Thyroid gland (tissue), 4 donors: ENCODE measurements at places on chromosomes 12 and 14. TPM values are rescaled to one million over a fixed set of nuclear protein-coding genes. Genes with fewer than 3 reads are reported as not detected.

- DNase-seq, result no peak
- H3K4me1 ChIP-seq, result no peaks in the 10 kb centered on the region
- no peaks in the 10 kb centered on the region for H3K27me3 ChIP-seq
Observed at GRCh38 chr14:59131938-59132795, 56.3 kb upstream of the DAAM1 start.

DNA sequence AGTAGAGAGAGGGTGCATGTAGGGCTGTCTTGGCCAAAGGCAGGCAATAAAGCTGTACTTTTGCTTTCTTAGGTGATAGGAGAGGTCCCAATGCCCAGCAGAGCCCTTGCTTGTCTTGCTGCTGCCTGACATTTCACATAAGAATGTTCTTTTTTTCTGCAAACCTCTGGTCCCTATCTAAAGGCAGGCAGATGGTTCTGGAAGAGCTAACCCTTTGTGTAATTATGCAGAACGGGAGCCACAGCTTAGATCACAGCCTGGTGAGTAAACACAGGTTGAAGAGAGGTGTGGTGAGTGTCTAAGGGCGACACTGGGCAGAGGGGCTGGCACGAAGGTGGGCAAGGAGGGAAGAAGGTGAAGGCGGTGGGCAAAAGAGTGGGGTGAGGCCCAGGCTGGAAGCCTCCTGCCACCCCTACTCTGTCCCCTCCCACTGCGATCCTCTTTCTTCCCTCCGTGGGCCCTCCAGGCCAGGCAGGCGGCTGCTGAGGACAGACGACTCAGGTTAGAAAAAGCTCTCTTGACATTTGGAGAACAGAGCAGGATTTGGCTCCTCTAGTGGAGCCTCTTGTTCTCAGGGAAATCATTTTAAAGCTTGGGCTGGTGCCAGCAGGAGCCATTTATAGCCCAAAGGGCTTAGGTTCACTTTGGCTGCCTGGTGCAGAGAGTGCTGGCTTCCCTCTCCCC is 42.8 kb downstream of the PRMT8 start:
- H3K36me3 ChIP-seq, result no peaks in the 10 kb centered on the region
- H3K4me1 ChIP-seq, result peaks cover 33% of the 10 kb centered on the region
- no peak overlapping the region for H3K4me3 ChIP-seq
- peak overlapping the region; percentile 68 for H3K27ac ChIP-seq

The TAS2R43 gene
- total RNA-seq, result 2.6 TPM

- DNase-seq, result no peak
- no peak overlapping the region for H3K4me3 ChIP-seq
- H3K36me3 ChIP-seq, result no peaks in the 10 kb centered on the region
- no peaks in the 10 kb centered on the region for H3K27me3 ChIP-seq
Observed at GRCh38 chr14:60184905-60185555, 19.8 kb upstream of the DHRS7 start.

GRCh38 chr14:101175731-101176534 is 272.4 kb upstream of the RTL1 start:
- H3K4me1 ChIP-seq, result peaks cover 13% of the 10 kb centered on the region
- DNase-seq, result no peak
- no peak overlapping the region for H3K4me3 ChIP-seq
- no peaks in the 10 kb centered on the region for H3K27me3 ChIP-seq
- H3K36me3 ChIP-seq, result no peaks in the 10 kb centered on the region

DNA sequence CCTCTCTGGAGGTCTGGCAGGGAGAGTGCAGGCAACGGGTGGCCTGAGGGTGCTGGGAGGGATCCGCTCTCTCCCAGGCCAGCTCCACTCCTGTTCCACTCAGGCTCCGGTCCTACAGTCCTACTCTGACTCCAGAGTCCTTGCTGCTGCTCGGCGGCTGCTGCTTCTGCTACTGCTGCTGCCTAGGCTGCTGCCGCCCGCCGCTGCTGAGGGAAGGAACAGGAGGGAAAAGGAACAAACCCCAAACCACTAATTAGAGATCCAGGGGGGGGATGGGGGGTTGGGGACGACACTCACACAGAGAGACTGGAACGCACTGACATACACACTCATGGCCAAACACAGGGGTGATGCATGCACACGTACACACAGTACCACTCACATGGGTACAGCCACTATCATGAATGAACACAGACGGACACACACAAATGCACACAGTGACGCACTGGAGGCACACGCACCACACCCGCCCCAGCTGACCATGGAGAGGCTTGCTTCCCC is at the start of gene SP7:
TSS of gene SP7 (minus strand) at position 174 of the 501 bp plus-strand sequence. CDS start 708 bp downstream, outside the sequence.
- no peaks in the 10 kb centered on the region for H3K4me1 ChIP-seq
- no peak for DNase-seq
- H3K36me3 ChIP-seq, result no peaks in the 10 kb centered on the region
